ENCODE measurements at places on chromosomes 6 and 20.
A peak's percentile ranks its signal among the peaks of the same experiment; 100 is the strongest.

- no peak for DNase-seq
Observed at GRCh38 chr6:40163924-40164323, 229.7 kb upstream of the MOCS1 start.

DNA sequence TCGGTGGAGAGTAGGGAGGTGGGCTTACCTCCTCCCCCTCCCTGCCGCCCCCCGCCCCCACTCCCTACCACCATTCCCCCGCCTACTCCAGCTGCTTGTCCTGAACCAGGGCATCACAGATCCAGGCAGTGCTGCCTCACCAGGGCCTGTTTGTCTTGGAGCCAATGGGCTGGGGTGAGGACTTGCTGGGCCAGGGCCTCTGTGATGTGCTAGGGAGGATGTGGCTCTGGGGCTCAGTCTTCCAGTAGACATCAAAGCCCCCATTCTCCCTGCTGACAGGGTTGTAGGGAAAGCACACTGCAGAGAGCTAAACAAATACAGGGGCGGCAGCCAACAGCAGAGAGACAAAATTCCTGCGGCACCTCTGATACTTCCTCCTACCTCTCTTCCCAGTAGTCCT is 48.2 kb upstream of the NXT1 start:
- DNase-seq, result no peak

DNA sequence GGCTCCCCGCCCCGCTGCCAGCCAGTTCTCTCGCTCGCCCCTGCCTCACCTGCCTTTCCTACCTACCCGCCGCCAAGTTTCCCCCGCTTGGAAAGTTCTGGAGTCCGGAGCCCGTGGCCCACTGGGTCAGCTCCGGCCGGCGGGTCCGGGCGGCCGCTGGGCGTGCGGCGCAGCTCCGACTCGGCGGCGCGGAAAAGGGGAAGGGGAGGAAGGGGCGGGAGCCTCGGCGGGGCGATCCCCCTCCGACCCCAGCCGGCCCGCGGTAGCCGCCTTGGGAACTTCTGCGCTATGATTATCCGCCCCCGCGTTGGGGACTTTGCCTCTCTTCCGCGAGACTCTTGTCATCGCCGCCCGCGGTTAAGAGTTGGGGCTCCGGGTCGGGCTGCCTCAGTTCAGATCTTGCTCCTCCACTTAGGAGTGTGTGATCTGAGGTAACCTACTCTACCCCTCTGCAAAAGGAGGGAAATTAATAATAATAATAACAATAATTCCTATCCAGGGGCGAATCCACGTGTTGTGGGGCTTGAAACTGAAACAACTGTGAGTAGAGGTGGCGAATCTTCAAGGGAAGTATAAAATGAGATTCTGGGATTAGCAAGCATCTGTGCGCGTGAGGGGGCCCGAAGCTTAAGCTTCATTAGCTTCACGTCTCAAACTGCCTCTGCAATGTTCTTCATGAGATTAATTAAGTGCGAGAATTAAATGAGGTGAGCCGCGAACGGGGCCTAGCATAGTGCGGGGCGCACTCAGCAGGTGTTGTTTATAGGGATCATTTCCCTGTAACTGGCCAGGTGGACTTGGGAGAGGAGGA is 30.8 kb downstream of the SF3B5 start:
- DNase-seq, result peak; percentile 91

DNA sequence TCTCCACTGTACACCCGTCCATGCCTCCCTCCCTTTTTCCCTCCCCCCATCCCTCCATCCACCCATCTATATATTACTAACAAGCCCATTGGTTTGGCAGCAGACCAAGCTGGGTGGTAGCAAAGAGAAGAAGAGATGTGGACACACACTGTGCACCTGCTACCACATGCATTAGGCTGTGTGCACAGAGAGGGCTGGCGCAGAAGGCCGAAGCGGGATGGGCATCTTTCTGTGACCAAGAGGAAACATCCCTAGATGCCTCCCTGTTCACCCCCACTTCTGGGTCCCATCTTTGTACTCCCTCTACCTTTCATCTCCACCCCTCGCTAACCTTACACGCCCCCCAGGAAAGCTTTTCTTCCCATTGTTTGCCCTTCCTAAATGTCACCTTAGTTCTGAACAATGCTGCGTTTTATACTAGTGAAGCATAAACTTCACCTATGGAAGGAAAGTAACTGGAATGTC is 64.9 kb upstream of the AFDN start:
- no peak for DNase-seq

- no peak for DNase-seq
Observed at GRCh38 chr6:31107052-31107451, 5.3 kb downstream of the C6orf15 start.

- DNase-seq, result no peak
Observed at GRCh38 chr6:139334806-139335446, 39.5 kb downstream of the CITED2 start.

Measured in mesenteric fat pad (tissue), 1 donor.